ENCODE measurements at places on chromosomes 1 and 21.
A peak's percentile ranks its signal among the peaks of the same experiment; 100 is the strongest.

DNA sequence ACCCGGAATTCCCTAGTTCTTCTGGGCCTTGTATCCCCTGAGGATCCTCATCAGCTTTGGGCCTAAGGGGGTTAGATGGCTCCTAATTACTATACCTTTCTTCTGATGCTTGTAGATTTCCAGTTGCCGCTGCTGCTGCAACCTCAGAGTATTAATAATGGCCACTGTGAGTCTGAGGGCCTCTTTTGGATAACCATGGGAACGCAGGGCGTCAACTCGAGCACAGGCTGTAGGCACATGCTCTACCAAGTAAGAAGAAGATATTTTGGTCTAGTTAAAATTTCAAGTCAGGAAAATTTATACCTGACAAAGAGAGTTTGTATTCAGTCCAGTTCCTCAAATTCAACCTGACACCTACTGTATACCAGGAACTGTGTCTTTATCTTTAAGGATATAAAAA lies 28.2 kb downstream of the UROD start:
- DNase-seq, result no peak

DNA sequence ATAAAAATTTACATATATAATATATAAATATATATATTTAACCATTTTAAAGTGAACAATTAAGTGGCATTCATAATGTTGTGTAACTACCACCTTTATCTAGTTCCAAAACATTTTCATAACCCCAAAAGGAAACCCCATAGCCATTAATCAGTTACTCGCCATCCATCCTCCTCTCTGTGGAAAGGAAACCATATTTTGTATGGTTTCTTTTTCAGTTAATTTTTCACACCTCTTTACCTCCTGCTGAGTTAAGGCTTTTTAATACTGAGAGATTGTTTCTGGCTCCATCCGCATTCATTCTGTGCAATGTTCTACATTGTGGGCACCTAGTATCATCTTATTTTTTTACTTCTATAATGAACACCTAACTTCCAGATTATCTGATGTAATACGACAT lies 512.1 kb downstream of the LMO4 start:
- no peak for DNase-seq

DNA sequence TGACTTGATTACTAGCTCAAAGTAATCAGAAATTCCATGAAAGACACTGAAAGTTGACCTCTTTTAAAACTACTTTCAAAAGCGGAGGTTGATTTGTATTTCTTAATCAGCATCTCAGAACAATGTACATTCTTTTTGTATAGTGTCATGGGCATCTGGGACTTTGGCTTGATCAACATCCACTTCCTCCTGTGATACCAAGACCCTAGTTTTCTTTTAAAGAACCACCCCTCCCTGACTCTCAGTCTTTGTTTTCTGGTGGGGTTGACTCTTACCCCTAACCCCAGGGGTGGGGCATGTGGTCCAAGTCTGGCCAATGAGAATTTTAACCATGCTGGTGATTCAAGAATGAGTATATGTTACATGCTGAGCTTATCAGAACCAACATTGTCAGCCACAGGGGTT lies 21.7 kb upstream of the IRF2BP2 start:
- DNase-seq, result peak; percentile 93

- peak; percentile 63 for DNase-seq
Measured at GRCh38 chr1:38129971-38130370, 83.4 kb upstream of the POU3F1 start.

GRCh38 chr21:29664615-29665014 lies 275.2 kb downstream of the GRIK1 start:
- DNase-seq, result no peak

GRCh38 chr1:207695891-207696290 lies 51.0 kb downstream of the CR1L start:
- no peak for DNase-seq

GRCh38 chr1:39497585-39497984 lies 6.1 kb downstream of the BMP8A start:
- no peak for DNase-seq

GRCh38 chr1:99292886-99293285 lies 28.6 kb downstream of the PLPPR4 start:
- DNase-seq, result no peak

GRCh38 chr1:172236958-172237357 lies 183.5 kb upstream of the C1orf105 start:
- no peak for DNase-seq

Measured in EL (cell line).